Bronchial smooth muscle cell (primary cell): ENCODE measurements at places on chromosomes 2 and 18. TPM values are rescaled to one million over a fixed set of nuclear protein-coding genes. Genes with fewer than 3 reads are reported as not detected.

The GPR45 gene
- not detected in 2 replicates for total RNA-seq

The TMEM131 gene
- 20.9 and 21.8 TPM in 2 replicates for total RNA-seq

The POTEE gene
- total RNA-seq: not detected in 2 replicates

The MPP4 gene
- 0.43 and 0.79 TPM in 2 replicates for total RNA-seq

The IL1R2 gene
- total RNA-seq: 0.09 and 0.79 TPM in 2 replicates

The GALR1 gene
- total RNA-seq: not detected in 2 replicates

The EFHD1 gene
- total RNA-seq: not detected in 2 replicates

The FKBP1B gene
- total RNA-seq: 10.3 and 16.1 TPM in 2 replicates

The NOSTRIN gene
- 0.09 and 0.32 TPM in 2 replicates for total RNA-seq

The LCT gene
- under 0.01 and 0.09 TPM in 2 replicates for total RNA-seq
